ENCODE measurements at places on chromosomes 16 and 17.

GRCh38 chr17:64388961-64389565, 1.6 kb downstream of the PECAM1 start:
- DNase-seq: no peak

DNA sequence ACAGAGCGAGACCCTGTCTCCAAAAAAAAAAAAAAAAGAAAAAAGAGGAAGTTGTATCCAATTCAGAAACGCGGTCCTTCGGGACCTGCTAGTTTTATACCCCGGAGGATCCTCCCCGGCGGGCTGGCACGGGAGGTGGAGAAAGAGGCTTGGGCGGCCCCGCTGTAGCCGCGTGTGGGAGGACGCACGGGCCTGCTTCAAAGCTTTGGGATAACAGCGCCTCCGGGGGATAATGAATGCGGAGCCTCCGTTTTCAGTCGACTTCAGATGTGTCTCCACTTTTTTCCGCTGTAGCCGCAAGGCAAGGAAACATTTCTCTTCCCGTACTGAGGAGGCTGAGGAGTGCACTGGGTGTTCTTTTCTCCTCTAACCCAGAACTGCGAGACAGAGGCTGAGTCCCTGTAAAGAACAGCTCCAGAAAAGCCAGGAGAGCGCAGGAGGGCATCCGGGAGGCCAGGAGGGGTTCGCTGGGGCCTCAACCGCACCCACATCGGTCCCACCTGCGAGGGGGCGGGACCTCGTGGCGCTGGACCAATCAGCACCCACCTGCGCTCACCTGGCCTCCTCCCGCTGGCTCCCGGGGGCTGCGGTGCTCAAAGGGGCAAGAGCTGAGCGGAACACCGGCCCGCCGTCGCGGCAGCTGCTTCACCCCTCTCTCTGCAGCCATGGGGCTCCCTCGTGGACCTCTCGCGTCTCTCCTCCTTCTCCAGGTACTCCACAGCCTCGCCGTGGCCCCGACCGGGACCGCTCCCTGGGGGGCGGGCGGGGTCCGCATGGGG, at the start of gene CDH3:
CDH3 (plus strand) TSS at position 596 of the 779 bp plus-strand sequence; CDS start at position 666, 70 bp downstream.
- DNase-seq: no peak

GRCh38 chr17:82489117-82489516, 30.4 kb upstream of the FOXK2 start:
- DNase-seq: no peak

DNA sequence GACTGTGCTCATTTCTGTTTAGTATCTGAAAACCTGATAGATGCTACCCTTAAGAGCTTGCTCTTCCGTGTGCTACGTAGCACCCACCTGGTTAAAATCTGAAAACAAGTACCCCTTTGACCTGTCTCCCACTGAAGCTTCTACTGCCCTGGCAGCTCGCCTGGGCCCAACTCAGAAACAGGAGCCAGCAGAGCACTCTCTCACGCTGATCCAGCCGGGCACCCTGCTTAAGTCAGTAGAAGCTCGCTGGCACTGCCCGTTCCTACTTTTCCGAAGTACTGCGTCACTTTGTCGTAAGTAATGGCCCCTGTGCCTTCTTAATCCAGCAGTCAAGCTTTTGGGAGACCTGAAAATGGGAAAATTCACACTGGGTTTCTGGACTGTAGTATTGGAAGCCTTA, 18.9 kb downstream of the NTAN1 start:
- no peak for DNase-seq

- no peak for DNase-seq
These were observed 55.0 kb downstream of the EFCAB5 start for GRCh38 chr17:29996458-29996857.

Measured in activated T-helper 9 cell treated with anti-CD3 and anti-CD28 coated beads, Interleukin-2, amount 50 U/mL, for 16 hours (primary cell).